ENCODE measurements at places on chromosomes 3 and 15. TPM values are rescaled to one million over a fixed set of nuclear protein-coding genes. Genes with fewer than 3 reads are reported as not detected.

Gene CCR5
- total RNA-seq: 0.41 TPM

Gene TMEM207
- not detected for total RNA-seq

Gene IGSF10
- total RNA-seq: 15.3 TPM

Gene PRR20G
- total RNA-seq: not detected

Gene SEMA3B
- total RNA-seq: 45.2 TPM

Gene IL17RC
- total RNA-seq: 24.4 TPM

Gene ZNF80
- not detected for total RNA-seq

Gene ADGRG7
- total RNA-seq: not detected

Gene ITIH3
- 0.62 TPM for total RNA-seq

Gene LMOD3
- 122 TPM for total RNA-seq

Gene MESP1
- total RNA-seq: 0.31 TPM

Gene HEMK1
- 12.4 TPM for total RNA-seq

Gene LMAN1L
- not detected for total RNA-seq

Gene FANCD2
- 12.7 TPM for total RNA-seq

Gene CORO2B
- total RNA-seq: 2.3 TPM

All from tongue (tissue), 3 donors.